Activated CD8-positive, alpha-beta T cell treated with anti-CD3 and anti-CD28 coated beads for 36 hours (primary cell): ENCODE measurements at places on chromosomes 16 and 17. TPM values are rescaled to one million over a fixed set of nuclear protein-coding genes. Genes with fewer than 3 reads are reported as not detected.

DNA sequence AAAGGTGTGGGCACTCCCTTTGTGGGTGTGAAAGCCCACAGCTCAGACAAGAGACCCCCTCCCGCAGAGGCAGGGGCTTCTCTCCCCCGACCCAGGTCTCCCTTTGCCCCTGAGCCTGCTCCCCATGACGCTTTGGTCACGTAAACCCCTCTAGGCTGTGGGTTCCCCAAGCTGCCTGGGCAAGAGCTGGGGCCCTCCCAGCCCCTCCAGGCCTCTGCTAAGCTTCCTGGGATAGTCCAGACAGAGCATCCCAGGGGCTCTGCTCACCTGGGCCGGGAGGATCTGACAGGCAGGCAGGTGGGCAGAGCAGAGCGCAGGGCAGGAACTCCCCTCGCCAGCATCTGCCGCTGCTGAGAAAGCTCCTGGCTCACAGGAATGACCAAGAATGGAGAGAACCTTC lies 177.3 kb downstream of the BANP start:
- no peak for DNase-seq

PRSS53 gene
- 8.6 TPM for total RNA-seq

NPIPB6 gene
- total RNA-seq: 0.52 TPM

DNA sequence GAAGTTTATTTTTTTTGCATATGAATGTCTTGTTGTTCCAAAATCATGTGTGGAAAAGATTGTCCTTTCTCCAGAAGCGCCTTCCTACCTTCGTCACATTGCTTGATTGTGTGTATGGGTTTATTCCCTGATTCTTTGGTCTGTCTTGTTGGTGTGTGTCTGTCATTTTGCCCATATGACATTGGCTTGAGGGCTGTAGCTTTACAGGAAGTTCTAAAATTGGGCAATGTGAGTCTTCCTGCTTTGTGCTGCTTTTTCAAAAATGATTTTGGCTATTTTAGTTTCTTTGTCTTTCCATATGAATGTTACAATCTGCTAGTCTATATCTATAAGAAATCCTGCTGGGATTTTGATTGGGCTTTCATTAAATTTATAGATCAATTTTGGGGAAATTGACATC lies 217.2 kb downstream of the SNX29 start:
- no peak for DNase-seq

DNA sequence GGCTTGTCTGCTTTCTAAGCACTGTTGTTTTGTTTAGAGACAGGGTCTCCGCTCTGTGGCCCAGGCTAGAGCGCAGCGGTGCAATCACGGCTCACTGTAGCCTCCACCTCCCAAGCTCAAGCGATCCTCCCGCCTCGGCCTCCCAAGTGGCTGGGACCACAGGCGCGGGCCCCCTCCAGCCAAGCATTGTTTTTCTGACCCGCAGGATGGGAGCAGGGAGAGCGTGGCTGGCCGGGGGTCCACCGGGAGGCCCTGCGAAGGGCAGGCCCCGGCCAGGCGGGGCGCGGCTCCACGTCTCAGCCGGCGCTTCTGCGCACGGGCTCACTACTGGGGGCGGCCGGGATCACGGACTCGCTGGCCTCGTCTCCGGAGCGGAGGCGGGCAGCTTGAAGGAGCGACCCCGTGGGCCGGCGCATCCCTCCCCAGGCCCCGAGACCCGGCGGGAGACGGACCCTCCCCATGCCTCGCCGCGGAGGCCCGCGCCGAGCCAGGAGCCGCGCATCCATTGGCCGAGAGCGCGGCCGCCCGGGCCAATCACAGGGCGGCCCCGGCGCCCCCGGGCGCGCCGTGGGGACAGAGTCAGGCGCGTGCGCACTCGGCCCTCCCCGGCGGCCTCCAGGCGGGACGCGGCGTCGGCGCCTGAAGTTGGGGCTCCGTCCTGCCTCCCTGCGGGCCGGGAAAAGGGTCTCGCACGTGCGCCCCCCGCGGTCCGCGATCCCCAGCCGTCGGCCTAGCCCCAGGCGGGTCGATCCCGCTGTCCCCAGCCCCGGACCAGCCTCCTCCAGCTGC lies 24.9 kb downstream of the ACTG1 start:
- DNase-seq: peak; percentile 81

DNA sequence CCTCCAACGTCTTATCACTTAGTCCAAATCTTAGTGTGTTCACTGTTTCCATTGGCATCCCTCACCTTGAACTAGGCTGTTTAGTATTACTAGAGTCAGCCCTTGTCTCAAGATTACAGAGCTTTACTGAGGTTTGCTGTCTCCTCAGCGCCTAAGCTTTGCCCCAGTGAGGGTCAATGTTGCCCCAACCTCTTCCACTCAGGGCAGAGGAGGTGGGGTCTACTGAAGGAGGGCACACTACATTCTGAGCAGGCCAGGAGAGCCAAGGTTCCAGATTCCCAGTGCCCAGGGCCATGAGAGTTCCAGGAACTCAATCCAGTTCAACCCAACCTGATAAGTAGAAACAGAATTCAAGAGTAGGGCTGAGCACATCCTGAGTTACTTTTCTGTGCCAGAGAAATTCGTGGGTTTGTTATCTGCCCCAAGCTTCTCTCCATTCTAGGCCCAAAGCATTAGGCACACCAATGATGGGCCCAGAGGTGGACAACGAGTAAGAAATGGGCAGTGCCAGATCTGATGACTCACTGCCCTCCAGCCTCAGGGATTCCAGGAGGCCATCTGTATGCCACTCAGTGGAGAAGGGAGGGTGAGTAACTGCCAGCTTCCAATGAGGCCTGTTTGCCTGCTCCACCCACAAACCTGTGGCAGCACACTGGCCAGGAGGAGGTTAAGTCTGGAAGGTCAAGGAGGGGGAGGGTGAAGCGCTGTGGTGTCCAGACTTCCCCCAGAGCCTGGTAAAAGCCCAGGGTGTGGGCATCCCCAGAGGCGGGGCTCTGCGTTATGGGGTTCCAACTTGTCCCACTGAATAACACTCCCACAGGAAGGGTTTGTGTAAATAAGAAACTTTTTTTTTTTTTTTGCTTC lies 8.2 kb downstream of the TUBG2 start:
- DNase-seq: no peak

TMEM114 gene
- total RNA-seq: not detected

DNA sequence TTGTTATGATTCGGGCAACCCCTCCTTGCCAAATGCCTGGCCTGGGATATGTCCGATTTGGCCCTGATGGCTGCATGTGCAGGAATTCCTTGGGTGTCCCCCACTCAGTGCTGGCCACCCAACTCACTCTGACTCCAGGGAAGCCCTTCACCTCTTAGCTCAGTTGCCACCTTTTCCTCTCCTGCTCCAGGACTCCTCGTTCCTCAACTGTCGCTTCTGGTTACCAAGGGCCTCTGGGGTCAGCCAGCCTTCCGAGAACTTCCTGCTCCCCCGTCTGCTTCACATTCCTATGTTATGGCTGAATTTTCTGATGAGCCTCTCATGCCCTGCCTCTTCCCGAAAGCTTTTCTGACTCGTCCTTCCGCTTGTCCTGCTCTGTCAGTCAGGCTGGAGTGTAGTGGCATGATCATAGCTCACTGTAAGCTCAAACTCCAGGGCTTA lies 63.5 kb downstream of the SPACA3 start:
- no peak for DNase-seq

ZNF423 gene
- total RNA-seq: not detected

DNA sequence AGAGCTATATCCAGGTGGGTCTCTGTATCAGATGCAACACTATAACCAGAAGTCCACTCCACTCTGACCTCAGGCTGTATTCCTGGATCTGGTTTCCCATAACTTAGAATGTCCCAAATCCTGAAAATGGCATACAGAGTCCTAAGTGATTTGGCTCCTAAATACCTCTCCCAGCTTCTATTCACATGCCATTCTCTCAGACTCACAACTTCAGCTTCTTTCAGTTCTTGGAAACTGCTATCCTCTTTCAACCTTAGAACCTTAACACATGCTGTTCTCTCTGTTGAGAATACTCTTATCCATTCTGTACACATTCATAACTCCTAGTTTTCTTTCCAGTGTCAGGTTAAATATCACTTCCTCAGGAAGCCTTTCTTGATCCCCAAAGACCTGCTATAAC lies 132.0 kb downstream of the BRIP1 start:
- no peak for DNase-seq

TBX4 gene
- not detected for total RNA-seq

CCL13 gene
- total RNA-seq: not detected

SPATA22 gene
- not detected for total RNA-seq

DNA sequence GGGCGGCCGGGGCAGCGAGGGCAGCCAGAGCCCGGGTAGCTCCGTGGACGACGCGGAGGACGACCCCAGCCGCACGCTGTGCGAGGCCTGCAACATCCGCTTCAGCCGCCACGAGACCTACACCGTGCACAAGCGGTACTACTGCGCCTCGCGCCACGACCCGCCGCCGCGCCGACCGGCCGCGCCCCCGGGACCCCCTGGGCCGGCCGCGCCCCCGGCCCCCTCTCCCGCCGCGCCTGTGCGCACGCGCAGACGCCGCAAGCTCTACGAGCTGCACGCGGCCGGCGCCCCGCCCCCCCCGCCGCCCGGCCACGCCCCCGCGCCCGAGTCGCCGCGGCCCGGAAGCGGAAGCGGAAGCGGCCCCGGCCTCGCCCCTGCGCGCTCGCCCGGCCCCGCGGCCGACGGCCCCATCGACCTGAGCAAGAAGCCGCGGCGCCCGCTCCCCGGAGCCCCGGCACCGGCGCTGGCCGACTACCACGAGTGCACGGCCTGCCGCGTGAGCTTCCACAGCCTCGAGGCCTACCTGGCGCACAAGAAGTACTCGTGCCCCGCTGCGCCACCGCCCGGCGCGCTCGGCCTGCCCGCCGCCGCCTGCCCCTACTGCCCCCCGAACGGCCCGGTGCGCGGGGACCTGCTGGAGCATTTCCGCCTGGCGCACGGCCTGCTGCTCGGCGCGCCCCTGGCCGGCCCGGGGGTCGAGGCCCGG lies 36.1 kb upstream of the ZC3H18 start:
- peak; percentile 80 for DNase-seq

DNA sequence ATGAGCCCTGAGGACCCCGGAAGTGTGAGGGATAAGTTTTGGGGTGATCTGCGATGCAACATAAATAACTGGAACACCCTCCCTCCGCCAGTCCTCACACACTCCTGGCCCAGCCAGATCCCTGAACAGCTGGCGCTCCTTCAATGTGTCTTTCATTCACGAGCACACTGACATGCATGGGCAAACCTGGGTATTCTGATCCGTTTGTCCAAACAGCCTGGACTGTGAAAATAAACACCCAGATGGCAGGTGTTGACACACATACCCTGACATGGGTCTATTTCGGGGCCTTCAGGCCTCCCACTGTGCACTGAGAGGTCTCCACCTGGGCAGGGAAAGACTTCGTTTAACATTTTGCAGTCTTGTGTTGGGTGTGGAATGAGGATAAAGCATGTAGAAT lies 3.0 kb upstream of the CPNE2 start:
- DNase-seq: no peak

TBC1D3I gene
- 0.45 TPM for total RNA-seq

DNA sequence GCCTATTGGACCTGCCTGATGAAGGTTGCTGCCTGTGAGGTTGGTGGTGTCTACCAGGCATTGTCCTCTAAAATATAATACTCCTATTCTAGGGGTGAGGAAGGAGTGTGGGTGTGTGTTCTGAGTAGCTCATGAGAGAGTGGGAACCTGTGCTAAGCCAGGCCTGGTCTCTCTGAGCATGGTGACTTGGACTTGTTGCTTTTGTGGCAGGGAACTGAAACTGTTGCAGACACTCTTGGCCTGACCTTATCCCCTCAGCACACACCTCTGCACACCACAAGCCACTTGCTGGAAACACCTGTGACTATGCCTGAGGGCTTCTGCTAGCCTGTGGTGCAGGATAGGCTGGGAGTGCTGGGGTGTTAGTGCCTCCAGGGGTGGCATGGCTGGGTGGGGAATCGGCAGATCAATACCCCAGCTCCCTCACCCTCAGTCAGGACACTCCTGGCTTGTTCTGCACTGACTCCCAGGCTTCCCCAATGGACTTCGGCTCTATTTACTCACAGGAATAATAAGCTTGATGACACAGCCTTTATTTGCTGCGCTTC lies 29.9 kb downstream of the PLCG2 start:
- DNase-seq: peak; percentile 72

DNA sequence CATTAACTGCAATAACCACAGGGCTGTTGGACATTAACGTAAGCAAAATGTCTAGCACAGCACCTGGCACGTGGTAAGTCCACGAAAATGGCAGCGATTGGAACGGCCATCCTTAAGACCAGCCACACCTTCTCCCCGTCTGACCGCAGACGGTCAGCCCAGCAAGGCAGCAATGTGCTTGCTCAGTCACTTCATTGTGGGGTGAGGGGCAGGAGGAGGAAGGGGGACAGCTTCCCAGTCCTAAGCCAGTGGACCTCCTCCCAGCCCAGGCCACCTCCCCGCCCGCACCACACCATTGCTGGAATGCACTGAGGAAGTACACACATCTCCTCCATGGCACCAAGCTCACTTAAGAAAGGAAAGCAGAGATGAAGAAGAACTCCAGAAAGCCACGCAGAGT lies 8.6 kb upstream of the MYLK3 start:
- DNase-seq: no peak

GRCh38 chr17:58380207-58381123 lies 28.5 kb upstream of the SUPT4H1 start:
- DNase-seq: no peak

- no peak for DNase-seq
Measured at GRCh38 chr16:74372369-74372768, 3.7 kb upstream of the NPIPB15 start.

GRCh38 chr16:77987810-77988209 lies 34.5 kb upstream of the CLEC3A start:
- no peak for DNase-seq

DNA sequence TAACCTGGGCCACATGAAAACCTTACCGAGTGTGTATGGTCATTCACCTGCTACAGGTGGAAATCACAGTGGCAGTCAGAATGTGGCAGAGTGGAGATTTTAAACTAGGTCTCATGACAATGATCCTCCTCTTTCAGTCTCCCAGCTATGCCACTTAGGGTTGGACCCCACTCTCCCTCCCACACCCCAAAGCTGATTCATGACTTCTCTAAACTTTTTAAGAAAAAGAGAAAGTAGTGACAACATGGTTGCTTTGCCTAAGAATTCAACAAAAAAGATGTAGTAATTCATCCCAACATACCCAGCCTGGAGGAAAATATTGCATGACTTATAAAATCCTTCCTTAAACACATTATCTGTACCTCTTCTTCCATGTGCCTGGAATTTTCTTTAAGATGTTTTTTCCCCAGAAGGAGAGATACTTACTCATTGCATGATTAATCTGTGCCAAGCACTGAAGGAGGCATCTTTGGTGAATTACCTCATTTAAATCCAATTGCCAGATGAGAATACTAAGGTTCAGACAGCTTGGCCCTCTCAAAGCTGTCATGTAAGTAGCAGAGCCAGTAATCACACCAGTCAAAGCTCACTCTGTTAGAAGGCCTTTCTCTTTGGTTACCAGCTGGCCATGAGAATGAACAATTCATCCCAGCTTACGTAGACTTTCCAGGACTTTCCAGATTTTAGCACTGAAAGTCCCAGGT lies 119.9 kb downstream of the COPRS start:
- no peak for DNase-seq

GRCh38 chr17:34416116-34416515 lies 53.1 kb upstream of the CCL1 start:
- no peak for DNase-seq
